Stimulated activated CD4-positive, alpha-beta T cell treated with anti-CD3 and anti-CD28 coated beads, Interleukin-2, amount 100 ng/mL, for 48 hours (primary cell): ENCODE measurements at places on chromosomes 7 and 10.

DNA sequence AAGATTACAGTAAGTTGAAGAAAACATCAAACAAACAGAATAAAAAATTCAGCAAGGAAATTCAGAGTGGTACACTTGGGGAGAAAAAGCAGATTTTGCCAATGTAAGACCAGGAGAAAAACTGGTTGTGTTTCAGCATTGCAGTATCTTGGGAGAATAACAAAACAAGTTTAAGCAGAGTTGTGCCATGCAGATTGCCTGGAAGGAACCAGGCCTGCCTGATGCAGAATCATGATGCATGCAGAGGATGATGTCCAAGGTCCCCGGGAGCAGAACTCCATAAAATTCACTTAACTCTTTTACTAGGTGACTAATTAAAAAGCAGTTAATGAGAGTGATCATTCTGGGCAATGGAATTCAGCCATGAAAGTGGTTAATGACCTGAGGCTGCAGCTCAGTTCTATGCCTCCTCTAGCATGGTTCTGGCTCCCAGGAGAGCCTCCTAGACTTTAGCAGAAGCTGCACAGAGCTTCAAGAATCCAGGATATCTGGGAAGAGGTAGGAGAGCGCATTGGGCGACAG is 379.7 kb upstream of the C7orf33 start:
- DNase-seq: no peak

DNA sequence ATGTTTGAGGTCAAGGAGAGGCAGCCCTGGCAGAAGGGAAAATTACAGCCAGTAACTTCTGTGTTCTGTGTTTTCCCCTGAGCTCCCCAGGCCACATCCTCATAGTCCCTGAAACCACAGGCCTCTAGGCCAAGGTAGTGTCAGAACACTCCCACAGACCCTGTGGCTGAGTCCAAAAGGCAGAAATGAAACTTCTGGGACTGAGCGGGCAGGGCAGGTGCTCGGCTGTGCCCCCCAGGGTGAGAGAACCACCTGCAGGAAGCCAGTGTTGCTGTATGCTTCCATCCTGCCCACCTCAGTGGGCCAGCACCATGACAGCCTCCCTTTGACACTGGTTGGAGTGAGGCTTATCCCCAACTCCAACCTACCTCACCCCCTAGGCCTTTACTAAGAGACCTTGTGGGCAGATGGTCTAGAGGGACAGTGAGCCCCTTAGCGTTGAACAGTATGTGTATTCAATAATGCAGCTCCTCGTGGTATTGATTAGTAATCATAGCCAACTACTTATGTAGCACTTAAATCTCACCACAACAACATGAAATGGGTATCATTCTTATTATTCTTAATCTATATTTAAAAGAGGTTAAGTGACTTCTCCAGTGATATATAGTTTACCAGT is 30.3 kb downstream of the PIK3CG start:
- no peak for DNase-seq

GRCh38 chr7:28815928-28816373 is 142.2 kb downstream of the TRIL start:
- DNase-seq: no peak

GRCh38 chr10:15035385-15036301 is 8.1 kb upstream of the OLAH start:
- no peak for DNase-seq

GRCh38 chr7:134669845-134670373 is 23.3 kb downstream of the BPGM start:
- peak; percentile 59 for DNase-seq

- DNase-seq: no peak
Observed at GRCh38 chr10:54880996-54881395, 80.0 kb upstream of the PCDH15 start.

GRCh38 chr10:94041206-94041605 is 47.5 kb downstream of the PLCE1 start:
- DNase-seq: no peak

GRCh38 chr10:91575044-91575610 is 57.7 kb downstream of the PPP1R3C start:
- no peak for DNase-seq

DNA sequence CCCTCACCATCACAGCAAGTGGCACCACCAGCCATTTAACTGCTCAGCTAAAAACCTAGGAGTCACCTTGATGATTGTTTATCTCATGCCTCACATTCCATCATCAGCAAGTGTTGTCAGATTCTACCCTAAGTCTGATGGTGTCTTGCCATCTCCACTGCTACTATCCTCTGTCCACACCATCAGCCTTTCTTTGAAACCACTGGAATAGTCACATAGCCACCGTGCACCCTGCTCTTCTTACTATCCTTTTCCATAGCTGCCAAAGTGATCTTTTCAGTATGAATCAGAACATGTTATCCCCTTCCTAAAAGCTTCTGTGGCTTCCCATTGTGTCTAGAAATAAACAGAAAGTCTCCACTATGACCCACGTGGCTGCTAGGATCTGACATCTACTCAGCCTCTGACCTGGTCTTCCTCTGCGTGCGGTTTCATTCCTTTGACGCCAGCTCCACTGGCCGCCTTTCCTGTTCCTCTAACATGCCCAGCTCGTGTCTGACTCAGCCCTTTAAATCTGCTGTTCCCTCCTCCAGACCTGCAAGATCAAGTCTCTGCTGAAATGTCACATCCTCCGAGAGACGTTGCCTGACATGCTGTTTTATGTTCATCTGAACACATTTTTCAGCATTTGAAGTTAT is 16.5 kb upstream of the CHN2 start:
- DNase-seq: no peak

GRCh38 chr7:41174521-41174920 is 528.4 kb downstream of the INHBA start:
- no peak for DNase-seq

DNA sequence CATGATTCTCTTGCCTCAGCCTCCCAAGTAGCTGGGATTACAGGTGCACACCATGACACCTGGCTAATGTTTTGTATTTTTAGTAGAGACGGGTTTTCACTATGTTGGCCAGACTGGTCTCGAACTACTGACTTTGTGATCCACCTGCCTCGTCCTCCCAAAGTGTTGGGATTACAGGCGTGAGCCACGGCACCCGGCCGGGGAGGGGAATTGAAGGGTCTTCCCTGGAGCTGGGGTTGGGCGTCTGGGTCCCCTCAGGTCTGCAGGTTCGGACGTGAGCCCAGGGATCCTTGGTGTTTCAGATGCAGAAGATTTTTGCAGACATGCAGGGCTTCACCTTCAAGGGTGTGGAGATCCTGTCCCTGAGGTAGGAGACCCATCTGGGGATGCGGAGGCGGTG is 6.0 kb upstream of the MUC12 start:
- no peak for DNase-seq

GRCh38 chr7:45479781-45480180 is 94.4 kb upstream of the ADCY1 start:
- no peak for DNase-seq

DNA sequence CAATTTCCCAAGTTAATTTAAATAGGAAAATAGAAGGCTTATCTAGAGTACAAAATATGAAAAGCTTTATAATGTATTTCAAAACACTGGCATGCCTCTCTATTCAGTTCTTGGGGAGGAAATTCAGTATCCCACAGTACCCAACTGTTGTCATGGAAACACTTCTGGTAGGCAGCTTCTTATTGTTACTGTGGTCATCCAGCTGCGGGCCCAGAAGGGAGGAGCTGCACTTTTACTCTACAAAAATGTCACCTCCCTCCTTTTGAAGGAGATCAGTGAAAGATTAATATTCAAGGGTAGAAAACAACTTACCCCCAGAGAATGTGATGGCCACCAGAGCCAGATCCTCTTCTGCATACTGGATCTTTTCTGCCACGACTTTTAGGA is 202.8 kb downstream of the RAPGEF5 start:
- no peak for DNase-seq

DNA sequence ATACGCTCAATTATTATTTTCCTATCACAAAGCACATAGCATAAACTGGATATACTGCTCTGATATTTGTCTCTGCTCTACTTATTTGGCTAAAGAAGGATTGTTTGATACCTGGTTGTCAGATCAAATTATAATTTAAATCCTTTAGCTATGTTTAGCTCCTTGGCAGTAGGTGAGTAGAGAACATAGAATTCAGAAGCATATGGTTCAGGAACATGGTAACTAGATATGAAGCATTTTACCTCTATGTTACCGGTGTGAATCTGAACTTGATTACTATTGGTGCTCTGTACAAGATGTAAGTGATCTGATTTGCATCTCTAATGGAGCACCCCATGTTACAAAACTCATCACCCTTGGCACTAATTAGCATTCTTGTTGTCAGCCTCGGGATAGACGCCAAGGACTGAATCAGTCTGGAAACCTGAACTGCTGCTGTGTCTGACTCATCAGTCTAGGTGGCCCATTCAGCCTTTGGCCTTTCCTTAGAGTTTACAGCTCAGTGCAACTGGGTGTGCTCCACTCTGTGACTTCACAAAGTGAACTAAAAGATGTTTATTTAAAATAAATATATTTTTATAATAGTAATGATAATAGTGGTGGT is 12.3 kb upstream of the MYPN start:
- no peak for DNase-seq

DNA sequence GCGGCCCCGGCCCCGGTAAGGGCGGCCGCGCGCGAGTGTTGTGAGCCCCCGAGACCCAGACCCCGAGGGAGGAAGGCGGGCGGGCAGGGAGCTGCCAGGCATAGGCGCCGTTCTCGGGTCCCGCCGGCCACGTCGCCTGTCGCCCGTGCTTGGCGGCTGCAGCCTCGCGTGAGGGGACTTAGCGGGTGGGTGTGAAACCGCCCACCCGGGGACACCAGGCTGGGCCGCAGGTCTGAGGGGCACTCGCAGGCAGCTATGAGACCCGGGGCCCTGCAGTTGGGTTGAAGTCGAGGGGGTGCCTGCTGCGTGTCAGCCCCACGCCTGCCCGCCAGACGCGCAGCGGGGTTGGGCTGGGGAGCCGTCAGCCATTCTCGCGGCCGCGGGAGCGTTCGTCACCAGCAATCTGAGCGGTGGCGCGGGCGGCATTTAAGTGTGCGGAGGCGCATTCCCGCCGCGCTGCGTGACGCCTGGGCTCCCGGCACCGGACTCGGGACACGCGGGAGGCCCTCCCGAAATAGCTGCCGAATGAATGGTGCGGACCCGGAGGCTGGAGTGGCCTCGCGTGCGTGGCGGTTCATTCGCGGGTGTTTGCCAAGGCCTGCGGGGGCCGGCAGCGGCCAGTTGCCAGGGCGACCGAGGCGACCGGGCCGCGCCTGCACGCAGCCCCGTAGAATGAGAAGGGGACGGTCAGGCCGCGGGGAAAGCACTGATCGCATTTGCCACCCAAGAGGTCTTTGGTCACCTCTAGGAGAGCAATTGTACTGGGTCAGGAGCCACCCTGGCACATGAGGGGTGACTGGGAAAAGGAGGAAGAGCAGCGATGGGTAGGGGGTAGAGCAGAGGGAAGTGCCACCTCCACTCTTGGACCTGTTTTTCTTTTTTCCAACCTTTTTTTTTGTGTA is 750 bp downstream of the ZNF398 start:
- DNase-seq: peak; percentile 56

DNA sequence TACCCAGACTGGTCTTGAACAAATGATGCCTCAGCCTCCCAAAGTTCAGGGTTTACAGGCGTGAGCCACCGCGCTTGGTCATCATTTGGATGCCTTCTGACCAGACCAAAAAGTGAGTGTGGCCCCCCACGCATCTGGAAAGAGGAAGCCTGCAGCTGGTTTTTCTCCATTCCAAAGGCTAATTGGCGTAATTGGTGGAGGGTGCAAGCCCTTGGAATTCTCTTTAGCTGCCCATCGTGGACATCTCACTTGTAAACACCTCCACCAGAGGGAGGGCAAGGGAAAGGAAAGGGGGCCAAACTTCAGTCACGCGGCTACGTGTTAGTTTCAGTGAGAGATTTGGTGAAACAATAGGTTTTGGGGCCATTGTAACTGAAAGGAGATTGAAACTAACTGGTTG is 4.1 kb upstream of the ARHGAP21 start:
- no peak for DNase-seq

DNA sequence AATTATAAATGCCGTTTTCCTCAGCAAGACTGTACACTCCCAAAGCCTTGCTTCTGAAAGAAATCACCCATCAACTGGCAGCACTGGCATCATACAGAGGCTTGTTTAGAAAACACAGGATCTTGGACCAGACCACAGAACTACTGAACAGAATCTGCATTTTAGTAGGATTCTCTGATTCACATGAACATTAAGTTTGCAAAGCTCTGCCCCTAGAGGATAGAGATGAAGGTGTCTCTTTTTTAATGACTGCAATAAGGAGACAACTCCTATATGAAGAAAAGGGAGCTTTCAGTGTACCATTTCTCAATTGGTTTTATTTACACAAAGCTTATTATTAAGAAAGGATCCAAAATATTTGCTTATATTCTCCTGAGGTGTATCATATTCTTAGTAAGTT is 172.7 kb downstream of the AGMO start:
- no peak for DNase-seq

DNA sequence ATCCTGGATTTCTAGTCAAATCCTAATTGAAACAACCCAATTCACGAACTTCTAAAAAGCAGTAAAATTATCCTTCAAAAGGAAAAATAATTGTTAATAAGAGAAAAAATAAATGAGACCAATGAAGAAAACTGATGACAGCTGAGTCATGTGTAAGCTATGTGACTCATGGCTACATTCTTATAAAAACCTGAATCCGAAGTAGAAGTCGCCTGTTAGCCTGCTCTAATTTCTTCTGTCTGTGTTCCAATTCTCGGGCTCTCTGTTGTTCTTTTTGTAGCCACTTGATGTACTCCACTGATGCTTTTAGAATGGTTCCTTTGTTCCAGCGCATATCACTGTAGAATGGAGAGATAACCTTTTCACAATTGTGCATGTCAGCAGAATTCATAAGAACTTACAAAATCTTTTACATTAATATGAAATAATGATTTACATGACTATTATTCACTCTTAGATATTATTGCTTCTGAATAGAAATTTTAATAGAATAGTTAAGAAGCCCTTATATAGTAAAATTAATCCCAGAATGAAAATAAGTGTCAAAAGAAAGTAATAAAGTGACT is 88.8 kb downstream of the TFEC start:
- DNase-seq: no peak

DNA sequence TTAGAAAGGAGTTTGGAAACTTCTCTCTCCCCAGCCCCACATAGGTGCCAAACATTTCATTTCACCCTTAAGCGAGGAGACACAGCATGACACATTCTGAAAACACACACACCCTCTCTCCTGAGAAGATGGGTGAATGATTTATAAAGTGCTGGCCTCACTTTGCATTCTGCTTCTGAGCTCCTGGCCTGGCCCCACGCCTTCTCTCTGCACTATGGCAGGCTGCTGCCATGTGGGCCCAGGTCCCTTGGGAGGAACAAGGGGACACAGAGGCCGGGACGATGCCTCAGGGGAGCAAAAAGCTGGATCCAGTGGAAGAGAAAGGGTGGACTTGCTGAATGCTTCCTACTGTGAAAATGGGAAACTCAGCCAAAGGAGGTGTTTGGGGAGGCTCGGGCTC is 56.0 kb downstream of the CPXM2 start:
- DNase-seq: no peak

DNA sequence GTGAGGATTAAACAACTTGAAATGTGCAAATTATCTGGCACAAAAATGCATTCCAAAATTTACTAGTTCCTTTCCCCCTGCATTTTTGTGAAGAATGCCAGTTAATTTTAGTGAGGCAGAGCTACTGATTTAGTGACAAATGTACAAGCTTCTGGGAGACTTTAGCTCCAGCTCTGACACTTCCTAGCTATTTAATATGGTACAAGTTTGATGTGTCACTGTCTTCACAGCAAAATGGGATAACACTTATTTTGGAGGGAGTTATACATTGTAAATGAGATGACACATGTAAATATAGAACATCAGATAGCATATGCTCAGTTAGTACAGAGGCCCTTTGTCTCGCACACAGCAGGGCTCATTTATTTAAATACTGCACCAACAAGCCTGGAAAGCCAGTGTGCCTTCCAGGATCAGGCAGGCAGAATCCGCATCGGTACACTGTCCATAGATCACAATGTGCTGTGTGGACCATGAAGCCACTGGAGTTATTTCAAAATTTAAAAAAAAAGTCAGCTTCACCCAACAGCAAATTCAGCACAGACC is 48.7 kb downstream of the ELMO1 start:
- no peak for DNase-seq
